ENCODE measurements at places on chromosomes 5 and 9.

DNA sequence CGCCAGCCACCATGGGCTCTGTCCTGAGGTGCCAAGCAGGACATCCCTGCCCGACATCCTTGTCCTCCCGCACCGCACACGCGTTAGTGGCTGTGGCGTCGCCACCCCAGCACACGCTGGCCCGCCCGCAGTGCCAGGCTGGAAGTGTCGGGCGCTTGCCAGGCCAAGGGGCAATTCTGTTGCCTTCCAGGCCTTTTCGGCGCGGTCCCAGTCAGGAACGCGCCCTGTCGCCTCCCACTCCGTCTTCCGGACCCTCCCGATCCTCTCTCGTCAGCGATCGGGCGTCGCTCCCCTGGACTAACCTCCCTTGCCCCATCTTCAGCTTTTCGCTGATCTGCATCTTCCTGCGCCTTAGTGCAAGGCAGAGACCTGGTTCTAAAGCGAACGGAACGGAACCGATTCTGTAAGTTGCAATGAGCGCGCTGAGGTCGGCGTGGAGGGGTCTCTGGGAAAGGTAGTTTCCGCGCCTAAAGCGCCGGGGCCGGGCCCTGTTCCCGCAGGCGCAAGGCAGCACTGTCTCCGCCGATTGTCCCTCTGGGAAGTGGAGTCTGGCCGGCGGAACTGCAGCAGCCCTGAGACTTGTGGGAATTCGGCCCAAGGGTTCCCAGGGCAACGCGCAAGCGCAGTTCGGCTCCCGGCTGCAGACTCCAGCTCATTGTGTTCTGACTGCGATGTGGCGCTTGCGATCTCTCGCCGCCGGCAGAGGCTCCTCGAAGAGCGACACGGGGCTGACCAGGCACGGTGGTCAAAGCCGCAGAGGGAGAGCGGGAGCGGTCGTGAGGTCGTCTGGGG lies at the start of gene ZNF454:
TSS of gene ZNF454 (plus strand) at position 630 of the 792 bp plus-strand sequence. CDS start 1,594 bp downstream, outside the sequence.
- peak; percentile 95 for DNase-seq

- DNase-seq = no peak
Measured at GRCh38 chr5:135133698-135134515, 99.9 kb upstream of the PITX1 start.

- no peak for DNase-seq
Measured at GRCh38 chr9:137975936-137976565, 98.5 kb downstream of the CACNA1B start.

GRCh38 chr9:34121996-34122395 lies 4.5 kb downstream of the DCAF12 start:
- no peak for DNase-seq

DNA sequence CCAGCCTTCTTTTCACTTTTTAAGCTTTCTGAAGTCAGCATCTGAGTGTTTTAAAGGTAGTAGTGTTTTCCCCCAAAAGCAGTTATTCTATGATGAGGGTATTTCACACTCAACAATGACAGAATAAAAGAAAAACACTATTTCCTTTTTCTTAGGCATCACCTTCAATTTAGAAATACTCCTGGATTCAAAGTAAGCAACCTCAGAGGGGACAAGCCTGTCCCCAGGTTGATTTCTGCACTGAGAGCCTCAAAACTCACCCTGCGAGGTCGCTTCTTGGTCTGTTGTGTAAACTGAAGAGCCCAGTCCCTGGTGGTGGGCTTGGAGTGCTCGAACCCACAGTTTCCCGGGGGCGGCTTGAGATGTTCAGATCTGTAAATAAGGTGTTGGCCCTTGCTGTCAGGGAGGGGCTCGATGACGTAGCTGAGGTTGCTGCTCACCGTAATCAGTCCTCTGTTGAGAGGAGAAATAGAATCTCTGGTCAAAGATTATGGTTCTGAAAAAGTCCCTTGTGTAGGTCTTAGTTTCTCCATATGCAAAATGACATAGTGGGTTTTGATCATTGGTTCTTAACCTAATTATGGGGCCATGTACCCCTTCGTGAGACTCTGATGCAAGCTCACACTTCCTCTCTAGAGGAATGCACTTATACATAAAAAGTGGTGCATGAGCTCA lies 55.9 kb downstream of the ADAM19 start:
- DNase-seq = no peak

DNA sequence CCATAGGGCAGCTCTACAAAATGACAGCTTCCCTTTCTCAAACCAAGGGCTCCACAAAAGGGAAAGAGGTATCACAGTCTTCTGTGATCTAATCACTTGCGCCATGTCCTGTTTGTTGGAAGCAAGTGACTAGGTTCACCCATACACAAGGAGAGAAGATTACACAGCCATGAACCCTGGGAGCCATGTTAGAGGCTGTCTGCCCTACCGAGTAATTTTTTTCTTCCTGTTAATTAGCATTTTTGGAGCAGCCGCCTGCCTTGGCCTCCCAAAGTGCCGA lies 33.2 kb upstream of the GOLPH3 start:
- DNase-seq = no peak

DNA sequence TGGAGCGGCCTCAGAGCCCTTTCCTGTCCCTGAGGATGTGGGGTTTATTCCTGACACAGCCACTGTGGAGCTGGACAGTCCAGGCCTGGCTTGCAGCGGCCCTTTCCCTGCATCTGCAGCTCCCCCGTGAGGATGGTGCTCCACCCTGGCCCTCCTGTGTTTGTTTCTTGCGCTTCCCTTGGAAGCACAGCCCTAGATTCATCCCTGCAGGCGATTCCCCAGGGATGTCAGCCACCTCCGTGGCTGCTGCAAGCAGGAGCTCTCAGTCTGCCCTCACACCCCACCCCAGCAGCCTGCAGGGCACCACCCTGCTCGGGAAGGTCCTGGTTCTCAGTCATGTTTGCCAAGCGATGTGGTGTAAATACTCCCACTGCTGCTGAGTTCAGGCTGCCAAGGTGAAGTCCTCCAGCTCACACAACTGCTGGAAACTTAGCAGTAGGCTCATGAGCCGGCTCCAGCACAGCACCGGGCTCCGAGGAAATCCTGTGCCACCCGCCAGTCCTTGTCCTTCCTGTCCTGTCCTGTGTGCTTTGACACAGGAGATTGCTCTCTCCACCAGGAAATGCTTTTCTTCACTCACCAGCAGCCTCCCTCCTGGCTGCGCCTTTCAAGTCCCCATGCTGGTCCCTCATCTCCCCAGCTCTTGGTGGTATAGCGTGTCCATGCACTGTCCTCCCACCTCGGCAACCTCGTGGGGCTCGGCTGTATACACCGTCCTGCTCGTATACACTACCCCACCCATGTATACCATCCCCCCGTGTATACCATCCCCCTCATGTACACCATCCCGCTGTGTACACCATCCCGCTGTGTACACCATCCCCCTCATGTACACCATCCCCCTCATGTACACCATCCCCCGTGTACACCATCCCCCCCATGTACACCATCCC lies 16.2 kb downstream of the ROPN1L start:
- DNase-seq = no peak

DNA sequence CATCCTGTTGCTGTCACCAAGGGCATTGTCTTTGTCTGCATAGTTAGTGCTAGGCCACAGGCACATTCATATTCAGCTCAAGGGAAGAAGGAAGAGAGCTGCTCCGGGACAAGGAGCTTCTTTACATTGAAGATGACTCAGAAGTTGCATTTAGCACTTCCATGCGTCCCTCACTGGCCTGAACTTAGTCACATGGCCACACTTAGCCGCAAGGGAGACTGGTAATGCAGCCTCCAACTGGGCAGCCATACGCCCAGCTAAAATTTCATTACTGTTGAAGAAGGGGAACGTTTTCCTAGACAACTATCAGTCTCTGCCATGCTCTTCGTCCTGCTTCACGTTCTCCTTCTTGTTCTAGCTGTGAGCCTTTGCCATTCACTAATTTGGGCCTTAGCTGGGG lies 20.0 kb downstream of the ACTL7B start:
- DNase-seq = no peak

GRCh38 chr9:94901019-94901363 lies 174.5 kb downstream of the AOPEP start:
- no peak for DNase-seq

DNA sequence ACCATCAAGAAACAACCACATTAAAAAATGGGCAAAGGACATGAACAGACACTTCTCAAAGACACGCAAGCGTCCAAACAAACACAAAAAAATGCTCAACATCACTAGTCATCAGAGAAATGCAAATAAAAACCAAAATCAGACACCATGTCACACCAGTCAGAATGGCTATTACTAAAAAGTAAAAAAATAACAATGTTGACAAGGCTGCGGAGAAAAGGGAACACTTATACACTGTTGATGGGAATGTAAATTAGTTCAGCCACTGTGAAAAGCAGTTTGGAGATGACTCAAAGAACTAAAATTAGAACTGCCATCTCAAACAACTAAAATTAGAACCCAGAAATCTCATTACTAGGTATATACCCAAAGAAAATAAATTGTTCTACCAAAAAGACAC lies 80.4 kb downstream of the CAAP1 start:
- no peak for DNase-seq

DNA sequence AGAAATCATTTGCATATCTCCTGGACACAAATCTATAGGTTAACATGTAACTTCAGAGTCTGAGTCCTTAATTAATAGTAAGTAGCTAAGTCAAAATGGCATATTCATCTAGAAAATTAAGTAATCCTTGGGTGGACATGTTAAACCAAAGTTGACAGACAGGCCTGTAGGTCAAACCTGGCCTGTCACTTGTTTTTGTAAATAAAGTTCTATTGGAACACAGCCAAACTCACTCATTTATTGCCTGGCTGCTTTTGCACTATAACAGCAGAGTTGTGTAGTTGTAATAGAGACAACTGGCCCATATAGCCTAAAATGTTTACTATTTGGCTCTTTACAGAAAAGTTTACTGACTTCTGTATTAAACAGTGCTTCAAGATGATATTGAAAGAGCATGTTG lies 24.6 kb upstream of the GPR21 start:
- no peak for DNase-seq

DNA sequence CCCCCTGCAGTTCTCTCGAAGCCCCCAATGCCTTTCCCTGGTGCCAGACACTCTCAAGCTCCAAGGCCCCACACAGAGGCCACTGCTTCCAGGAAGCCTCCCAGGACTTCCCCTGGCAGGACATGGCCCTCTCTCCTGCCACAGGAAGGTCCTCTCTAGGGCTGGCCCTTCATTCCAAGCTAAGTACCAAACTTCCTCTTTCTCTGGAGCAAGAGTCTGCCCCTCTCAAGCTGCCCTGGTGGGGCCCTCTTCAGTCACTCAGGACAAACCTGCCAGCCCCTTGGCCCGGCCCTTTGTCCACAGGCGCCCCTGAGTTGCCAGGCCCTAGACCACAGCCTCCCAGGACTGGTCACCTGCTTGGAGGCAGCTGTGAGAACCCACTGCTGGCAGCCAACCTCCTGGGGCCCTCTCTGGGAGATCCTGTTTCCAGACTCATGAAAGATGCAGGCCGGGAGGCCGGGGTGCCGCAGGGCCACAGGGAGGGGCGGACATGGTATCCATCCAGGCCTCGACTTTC lies 6.6 kb downstream of the NINJ1 start:
- no peak for DNase-seq

GRCh38 chr9:134895908-134896833 lies 15.6 kb downstream of the FCN2 start:
- DNase-seq = peak; percentile 24

DNA sequence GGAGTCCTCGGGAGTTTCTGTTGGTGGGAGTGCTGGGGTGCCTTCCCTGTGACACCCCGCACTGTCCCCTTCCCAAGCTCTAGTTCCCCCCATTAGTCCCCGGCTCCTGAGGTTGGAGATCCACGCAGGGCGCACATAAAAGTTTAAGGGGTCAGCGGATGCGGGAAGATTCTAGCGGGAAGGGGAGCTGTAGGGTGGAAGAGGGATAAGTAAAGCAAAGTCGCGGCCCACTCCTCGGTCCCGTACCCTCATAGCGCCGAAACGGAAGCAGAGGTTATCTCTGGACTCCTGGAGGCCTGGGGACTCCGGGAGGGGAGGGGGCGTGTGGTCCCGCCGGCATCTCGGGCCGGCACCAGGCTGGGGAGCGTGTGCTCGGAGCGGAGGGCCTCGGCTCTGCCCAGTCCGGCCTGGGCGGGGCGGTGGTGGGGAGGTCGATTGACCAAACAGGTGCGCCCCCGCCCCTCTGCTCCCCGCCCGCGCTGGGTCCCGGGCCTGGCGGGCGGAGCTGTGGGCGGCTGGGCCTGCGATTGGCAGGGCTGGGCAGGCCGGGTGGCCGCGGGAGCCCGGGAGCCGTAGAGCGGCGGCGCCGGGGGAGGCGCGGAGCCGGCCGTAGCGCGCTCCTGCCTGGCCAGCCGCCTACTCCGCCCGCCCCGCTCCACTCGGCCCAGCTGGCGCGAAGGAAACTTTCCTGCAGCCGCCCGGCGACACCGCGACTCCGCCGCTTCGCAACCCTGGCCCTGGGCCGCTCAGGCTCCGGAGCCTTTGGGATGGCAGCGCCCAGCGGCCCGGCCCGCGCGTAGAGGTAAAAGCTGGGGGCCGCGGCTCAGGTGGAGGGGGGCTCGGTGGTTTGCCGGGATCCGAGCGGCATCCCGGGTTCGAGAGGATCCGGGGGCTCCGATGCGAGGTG lies 52.2 kb upstream of the DAB2IP start:
- DNase-seq = no peak

- no peak for DNase-seq
Measured at GRCh38 chr5:39835371-39835770, 410.6 kb upstream of the DAB2 start.

- no peak for DNase-seq
Measured at GRCh38 chr9:104833696-104834095, 69.8 kb downstream of the NIPSNAP3B start.

- no peak for DNase-seq
Measured at GRCh38 chr5:161900981-161901380, 53.1 kb downstream of the GABRA1 start.

- DNase-seq = no peak
Measured at GRCh38 chr5:76408104-76408654, 5.1 kb downstream of the IQGAP2 start.

DNA sequence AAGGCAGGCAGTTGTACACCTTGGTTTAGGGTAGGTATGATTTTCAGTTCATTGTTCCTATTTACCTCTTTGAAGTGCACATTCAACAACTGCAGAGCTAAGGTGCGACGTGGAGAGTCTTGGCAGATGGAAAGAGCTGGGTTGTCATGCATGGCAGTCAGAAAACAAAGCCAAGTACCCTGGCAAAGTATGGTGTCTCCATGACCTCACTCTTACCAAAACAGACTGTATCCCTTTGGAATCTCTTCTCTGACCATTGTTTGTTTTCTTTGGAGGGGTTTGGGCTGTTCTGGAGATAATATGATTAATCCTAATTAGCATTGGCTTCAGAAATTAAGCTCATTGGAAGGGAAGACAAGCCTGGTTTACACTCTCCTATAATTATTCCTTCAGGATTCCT lies 665.7 kb downstream of the DNAH5 start:
- no peak for DNase-seq

DNA sequence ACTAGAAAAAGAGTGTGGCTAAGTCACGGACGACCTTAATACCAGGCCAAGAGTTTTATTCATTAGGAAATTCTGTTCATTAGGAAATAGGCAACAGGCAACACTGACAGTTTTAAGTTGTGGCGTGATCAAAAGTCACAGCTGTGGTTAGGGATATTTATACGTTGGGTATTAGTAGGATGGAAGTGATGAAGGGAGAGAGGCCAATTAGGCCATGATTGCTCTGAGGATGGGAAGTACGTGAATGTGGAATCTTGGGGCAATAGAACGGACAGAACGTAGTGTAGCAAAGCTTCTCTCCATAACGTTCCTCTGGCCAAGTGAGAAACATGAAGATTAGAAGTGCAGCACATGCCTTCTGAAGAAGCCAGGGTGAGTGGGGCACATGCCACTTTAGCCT lies 290.1 kb upstream of the ZNF608 start:
- DNase-seq = no peak

GRCh38 chr9:6944093-6944551 lies 186.3 kb downstream of the KDM4C start:
- DNase-seq = no peak

GRCh38 chr5:89816038-89816437 lies 593.5 kb downstream of the CETN3 start:
- DNase-seq = peak; percentile 20

- DNase-seq = no peak
Measured at GRCh38 chr9:108156270-108156998, 666.9 kb upstream of the KLF4 start.

Data from skin of body (tissue), 3 donors.